ENCODE measurements at places on chromosomes 2 and 18.

DNA sequence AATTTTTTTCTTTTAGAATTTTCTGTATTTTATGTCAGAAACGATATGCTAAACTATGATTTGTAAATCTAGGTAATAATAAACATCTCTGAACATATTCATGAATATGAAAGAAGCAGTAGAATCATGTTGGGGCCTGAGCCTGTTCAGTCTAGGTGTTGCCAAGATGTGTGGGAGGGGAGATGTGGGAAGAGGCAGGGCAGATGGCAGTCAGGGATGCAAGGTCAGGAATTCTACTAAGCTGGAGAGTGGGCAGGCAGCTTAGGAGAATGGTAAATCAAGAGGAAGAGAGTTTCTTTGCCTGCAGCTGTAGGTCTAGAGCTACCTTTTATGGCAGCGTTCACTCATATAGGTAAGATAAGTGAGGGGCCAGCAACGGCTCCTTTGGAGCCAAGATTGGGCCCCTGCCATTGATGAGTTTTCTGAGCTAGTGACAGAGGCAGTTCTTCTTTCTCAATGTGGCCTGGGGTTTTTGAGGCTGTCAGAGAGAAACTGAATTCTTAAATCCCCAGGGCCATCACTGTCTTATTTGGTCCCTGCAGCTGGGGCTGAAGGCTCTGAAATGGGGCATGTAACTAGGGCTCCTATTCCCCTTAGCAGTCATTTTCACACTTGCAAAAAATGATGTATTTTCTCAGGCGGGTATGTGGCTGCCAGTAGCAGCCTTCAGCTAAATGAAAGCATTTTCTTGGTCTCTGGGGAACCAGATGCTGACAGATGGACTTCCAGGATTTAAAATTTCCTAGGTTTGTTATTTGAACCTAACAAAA is 232.8 kb downstream of the PIK3C3 start:
- DNase-seq = no peak

- no peak for DNase-seq
These were observed 238.4 kb downstream of the ZNF521 start for GRCh38 chr18:25113566-25113965.

GRCh38 chr2:234429265-234429664 is 67.6 kb downstream of the ARL4C start:
- DNase-seq = no peak

GRCh38 chr2:71457923-71458322 is 4.6 kb downstream of the DYSF start:
- DNase-seq = no peak

GRCh38 chr18:59139291-59139614 is 431 bp upstream of the SEC11C start:
- DNase-seq = peak; percentile 95
